ENCODE measurements at places on chromosomes 4 and X.

- DNase-seq: no peak
Measured at GRCh38 chr4:74944354-74944793, 11.5 kb downstream of the PARM1 start.

DNA sequence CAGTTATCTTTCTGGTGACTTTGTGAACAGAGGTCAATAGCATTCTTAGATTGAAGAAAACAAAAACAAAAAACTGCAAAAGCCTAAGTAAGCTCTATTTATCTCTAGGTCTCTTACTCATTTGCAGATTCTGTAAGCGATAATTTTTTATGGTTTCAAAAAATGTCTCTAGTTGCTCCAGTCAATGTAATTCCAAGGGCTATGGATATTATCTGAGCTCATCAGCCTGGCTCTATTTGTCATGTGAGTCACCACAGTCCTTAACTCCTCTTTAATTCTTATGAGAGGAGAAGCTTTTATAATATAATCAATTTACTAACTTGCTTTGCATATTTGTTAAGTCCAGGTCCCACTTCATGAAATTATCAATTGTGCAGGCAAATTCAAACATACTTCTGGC lies 79.1 kb downstream of the NPFFR2 start:
- DNase-seq: no peak

DNA sequence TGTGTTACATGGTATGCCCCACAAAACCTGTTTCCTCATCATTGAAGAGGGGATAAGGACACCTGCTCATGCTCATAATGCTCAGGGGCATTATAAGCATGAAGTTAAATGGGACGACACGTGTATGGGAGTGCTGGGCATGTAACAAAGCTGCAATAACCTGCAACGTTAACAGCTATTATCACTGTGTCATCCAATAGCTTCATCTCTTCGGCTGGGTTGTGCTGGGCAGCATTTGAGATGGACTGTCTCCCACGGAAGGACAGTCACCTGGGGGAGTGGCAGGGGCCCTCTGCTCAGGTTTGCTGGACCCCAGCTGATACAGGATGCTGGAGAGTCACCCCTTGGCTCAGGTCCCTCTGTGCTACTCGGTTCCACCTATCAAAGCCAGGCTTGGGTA lies 94.5 kb downstream of the NSUN7 start:
- DNase-seq: no peak

DNA sequence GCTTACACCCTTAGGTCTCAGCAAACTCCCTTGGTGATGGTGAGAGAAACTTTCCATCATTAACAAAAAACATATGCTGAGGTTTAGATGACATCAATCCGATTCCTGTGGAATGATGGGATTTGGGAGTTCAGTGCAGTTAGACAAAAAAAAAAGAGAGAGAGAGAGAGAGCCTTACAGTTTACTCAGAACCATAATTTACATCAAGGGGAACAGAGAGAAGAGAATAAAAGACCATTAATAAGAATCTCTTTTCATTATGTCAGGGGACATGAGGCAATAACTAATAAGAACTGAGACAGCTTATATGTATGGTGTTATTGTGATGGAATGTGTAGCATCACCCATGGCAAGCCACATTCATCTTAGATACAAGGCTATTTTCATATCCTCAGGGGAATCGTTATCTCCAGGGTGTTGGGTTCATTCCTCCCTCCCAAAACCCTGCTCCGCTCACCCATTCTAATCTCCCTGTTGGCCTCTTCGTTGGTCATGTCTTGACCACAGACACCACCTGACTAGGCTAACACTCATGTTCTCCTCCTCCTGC lies 175.7 kb upstream of the MXRA5 start:
- DNase-seq: no peak

DNA sequence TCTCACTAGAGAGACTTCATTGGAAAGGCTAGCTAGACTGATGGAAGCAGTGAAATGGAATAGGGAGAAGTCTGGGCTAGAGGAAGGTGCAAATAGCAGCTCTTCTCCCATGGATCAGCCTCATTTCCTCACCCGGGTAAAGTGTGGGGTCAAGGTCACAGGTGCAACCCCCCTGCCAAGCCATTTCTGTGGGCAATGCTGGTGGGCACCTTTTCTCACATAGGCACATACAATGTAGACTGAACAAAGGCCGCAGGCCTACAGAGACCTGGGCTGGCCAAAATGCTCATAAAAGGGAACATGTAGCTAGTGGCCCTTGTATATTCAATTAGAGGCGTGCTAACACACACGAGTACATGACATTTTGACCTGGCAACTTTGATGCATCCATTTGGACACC lies 71.5 kb upstream of the EFNB1 start:
- no peak for DNase-seq

- no peak for DNase-seq
Measured at GRCh38 chr4:99828477-99828876, 11.8 kb downstream of the DAPP1 start.

DNA sequence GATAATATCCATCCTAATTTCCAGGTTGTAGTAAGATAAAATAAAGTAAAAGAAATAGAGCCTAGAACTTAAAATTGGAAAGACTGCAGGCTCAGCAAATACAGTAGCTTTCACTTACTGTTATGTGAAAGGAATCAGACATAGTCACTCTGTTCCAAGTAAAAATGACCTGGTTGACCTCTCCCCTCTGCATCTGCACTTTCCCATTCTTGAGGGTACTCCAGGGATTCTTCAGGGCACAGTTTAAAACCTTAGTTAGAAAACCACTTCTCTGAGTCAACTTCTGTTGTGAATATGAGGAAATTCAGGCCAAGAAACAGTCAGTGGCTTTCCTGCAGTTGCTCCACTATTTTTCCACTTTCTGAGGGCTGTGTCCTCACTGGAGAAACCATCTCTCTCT lies 42.9 kb downstream of the FRAS1 start:
- no peak for DNase-seq

DNA sequence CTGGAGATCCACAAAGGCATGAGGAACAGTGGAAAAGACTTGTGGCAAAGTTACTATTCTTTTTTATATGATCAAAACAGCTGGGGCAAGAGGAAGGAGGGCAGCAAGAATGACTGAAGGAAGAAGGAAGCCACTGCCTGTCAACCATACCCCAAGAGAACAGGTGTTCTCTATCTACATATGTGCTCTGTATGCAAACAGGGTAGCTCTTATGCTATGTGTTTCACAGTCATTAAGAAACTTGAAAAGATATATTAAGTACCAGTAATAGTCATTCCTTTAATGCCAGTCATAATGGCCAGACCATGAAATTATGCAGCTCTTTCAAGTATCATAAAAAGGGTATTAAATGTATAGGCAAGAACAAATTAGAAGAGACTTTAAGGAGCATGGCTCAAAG lies 363.9 kb downstream of the KLHL13 start:
- no peak for DNase-seq

- DNase-seq: no peak
Measured at GRCh38 chr4:2843941-2844584, 419 bp downstream of the ADD1 start.

- DNase-seq: no peak
Measured at GRCh38 chr4:88724406-88724805, 26.8 kb upstream of the NAP1L5 start.

- DNase-seq: no peak
Measured at GRCh38 chrX:10233696-10234095, 76.9 kb downstream of the CLCN4 start.

DNA sequence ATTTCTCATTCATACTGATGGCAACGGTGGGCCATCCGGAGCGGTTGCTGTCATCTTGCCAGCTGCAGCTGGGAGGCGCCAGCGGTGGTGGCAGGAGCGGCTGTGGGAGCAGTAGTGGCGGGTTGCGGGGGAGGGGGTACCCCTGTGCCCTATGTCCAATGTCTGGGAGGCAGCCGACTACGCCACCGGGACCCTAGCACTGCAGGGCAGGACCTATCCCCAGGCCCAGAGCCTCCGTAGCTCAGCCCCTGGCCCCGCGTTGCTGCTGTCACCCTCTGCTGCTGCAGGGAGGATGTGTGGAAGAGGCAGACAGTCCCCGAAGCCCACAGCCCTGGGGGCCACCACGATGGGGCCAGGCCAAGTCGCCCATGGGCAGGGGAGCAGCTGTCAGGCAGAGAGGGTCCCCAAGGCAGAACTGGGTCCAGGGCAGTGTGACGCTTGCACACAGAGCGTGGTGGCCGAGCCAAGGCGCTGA lies 10.0 kb upstream of the SPP1 start:
- DNase-seq: no peak

GRCh38 chr4:7161721-7162214 lies 30.6 kb upstream of the SORCS2 start:
- DNase-seq: no peak

- no peak for DNase-seq
Measured at GRCh38 chr4:185312699-185313098, 83.0 kb downstream of the LRP2BP start.

DNA sequence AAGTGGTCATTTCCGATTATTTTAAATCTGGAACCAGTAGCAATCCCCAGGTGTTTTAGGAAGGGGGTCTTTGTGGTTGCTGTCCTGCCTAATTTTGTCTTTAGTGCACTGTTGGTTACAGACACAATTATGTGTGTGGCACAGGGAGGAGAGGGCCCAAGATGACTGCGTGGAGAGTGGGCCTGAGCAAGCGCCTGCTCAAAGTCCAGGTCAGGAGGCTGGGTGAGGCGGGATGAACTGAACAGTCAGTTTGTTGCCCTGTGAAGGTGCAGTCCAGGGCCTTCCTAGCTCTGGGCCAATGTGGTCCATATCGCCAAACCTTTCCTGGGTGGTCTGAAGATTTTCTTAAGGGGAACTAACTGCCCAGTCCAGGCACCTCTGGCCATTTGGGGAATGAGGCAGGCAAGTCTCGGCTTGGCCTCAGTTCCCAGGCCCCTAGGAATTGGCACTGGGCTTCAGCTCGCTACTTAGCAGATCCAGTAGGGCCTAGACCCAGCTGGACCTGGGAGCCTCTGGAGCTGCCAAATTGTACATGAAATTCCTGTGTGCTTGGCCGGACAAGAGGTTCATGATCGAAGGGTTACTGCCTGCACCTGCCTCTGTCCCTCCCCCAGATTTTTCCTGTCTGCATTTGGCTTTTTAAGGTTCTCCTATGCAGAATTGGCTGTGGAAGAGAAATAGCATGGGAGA lies 47.6 kb downstream of the ANAPC4 start:
- DNase-seq: no peak

DNA sequence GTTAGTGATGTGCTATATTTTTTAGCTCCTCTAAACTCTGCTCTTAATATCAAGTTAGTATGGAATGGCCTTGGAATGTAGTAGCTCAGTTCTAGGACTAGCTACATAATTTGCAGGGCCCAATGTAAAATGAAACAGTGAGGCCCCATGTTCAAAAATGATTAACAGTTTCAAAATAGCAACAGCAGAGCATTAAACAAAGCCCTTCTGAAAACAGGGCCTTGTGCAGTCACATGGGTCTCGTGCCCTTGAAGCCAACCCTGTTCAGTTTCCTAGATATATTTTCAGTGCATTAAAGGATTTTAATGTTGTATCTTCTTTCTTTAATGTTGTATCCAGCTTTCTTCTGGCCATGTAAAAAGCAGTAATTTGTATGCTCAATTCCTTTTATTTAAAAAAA lies 82.1 kb downstream of the TASL start:
- no peak for DNase-seq

GRCh38 chr4:158282252-158282651 lies 72.0 kb downstream of the TMEM144 start:
- no peak for DNase-seq

GRCh38 chrX:111831343-111831742 lies 44.6 kb upstream of the TRPC5OS start:
- DNase-seq: no peak

GRCh38 chrX:57647020-57647419 lies 33.0 kb downstream of the NLRP2B start:
- peak; percentile 7 for DNase-seq

GRCh38 chr4:53592122-53592521 lies 836 bp upstream of the LNX1 start:
- DNase-seq: no peak

GRCh38 chrX:3044671-3045070 lies 3.4 kb downstream of the ARSF start:
- no peak for DNase-seq

GRCh38 chrX:48030237-48030636 lies 23.4 kb downstream of the SPACA5 start:
- DNase-seq: no peak
